ENCODE measurements at places on chromosomes 5 and 9.
A peak's percentile ranks its signal among the peaks of the same experiment; 100 is the strongest.

DNA sequence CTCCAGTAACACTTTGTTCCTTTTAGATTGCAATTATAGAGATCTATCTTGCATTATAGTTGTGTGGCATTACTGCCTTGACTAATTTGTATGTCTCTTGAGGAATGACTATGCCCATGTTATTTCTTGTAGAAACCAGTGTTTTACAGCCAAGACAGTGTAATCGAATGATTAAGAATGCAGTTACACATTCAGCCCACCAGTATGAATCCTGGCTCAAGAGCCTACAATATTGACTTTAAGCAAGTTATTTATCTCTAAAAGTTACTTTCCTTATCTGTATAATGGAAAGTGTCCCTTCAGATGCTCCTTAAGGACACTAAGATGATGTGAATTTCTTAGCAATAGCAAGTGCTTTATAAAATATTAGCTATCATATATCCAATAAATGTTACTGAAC, 9.7 kb upstream of the SNX24 start:
- no peak for DNase-seq

DNA sequence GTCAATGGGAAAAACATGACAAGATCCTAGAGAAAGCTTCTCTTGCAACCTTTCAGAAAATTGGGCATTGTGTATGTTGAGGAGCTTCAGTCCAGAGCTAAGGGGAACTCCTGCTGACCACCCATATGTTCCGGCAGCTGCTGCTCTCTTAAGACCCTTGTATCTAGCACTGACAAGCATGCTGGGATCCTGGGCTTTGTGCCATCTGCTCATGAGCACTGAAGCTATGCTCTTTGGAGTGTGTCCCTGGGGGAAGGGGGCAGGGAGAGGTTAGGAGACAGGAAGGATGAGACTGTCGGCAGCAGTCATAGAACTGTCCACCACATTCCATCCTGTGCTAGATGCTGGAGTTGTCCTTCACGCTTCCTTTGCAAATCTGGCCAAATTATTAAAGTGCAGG, 109.3 kb downstream of the JAKMIP2 start:
- DNase-seq = no peak

GRCh38 chr5:157187046-157187754, 6.6 kb downstream of the ITK start:
- DNase-seq = no peak

- DNase-seq = peak; percentile 19
Observed at GRCh38 chr5:172659909-172660628, 19.0 kb downstream of the NEURL1B start.

GRCh38 chr5:178387061-178387855, 154.7 kb upstream of the PHYKPL start:
- DNase-seq = no peak

- no peak for DNase-seq
Observed at GRCh38 chr5:169906745-169907649, 73.3 kb downstream of the INSYN2B start.

DNA sequence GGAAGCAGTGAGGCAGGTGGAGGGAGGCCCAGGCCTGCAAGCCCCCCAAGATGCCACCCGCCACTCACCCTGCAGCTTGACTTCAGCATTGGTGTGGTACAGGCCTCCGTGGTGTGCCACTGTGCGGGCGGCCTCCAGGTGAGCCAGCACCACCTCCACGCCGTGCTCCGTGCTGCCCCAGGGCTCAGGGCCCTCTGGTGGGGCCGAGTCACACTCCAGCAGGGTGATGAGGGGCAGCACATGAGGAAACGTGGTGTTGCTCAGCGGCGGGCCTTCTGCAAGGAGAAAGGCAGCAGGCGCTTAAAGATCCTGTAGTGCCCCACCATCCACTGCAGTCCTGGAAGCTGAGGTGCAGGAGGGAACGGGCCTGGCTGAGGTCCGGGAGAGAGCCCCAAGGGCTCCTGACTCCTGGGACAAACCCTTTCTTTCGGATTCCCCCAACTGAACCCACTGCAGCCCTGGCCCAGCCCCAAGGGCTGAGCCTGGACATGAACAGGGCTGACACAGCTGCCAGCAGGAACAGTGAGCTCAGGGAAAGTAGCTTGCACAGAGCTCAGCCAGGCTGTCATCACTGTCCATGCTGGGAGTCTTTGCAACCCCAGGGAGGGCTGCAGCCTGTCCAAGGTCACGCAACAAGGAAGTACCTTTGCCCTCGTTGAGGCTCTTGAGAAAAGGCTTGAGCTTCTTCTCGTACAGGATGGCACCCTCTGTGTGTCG, 4.7 kb upstream of the TOR2A start:
- DNase-seq = no peak

- peak; percentile 34 for DNase-seq
Observed at GRCh38 chr9:92668746-92669526, 995 bp downstream of the IPPK start.

DNA sequence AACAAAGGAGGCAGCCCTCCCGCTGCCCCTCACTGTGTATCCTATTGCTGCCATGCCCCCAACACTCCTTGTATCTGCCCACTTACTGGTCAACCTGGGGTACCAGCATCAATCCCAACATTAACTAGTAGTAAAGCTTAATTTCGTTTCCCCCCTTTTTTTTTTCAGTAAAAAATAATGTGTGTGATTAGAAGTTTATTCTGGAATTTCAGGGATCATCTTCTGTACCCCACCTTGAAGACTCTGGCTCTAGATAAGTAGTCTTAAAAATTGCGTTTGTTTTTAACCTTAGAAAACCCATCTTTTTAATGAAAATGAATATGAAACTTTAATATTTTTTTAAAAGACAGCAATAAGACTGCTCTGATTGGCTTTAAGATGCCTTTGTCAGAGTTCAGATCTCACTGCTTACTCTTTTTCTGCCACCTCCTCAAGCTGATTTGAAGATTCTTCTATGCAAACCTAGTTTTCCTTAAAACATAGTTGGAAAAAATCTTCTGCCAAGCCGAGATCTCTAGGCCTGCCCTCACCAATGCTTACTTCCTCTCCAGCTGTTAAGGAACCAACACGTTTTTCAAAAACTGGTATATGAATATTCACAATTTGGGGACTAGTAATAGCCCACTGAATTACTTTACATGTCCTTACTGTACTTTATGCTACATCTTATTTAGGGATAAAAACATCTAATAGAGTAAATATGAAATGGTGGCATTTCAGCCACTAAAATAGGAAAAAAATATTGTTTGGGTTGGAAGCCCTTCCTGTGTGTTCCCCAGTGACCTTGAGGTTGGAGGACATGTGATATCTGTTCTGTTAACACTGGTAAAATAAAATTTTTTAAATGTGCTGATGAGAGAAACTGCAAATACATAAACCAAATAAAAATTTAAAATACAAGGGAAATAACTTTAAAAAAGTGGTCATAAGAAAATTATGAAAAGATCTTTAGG, 4.0 kb upstream of the RHOBTB3 start:
- DNase-seq = no peak

Data from hematopoietic multipotent progenitor cell treated with erythropoietin and hydrocortisone succinate and interleukin-3 and kit ligand, for 8 days (in vitro differentiated cells).